ENCODE measurements at places on chromosomes 3 and 15. TPM values are rescaled to one million over a fixed set of nuclear protein-coding genes. Genes with fewer than 3 reads are reported as not detected.

Gene CLDN1
- 0.27 TPM for total RNA-seq

Gene ERICH6
- total RNA-seq: not detected

Gene CCRL2
- total RNA-seq: 14.6 TPM

Gene CKMT1B
- not detected for total RNA-seq

Gene GREM1
- 0.07 TPM for total RNA-seq

Gene PRR20G
- not detected for total RNA-seq

Measured in thoracic aorta endothelial cell (primary cell).